ENCODE measurements at places on chromosomes 1 and 21. TPM values are rescaled to one million over a fixed set of nuclear protein-coding genes. Genes with fewer than 3 reads are reported as not detected.
A peak's percentile ranks its signal among the peaks of the same experiment; 100 is the strongest.

Gene TDRD10
- total RNA-seq, result not detected

Gene SLAMF9
- not detected for total RNA-seq

Gene LMX1A
- not detected for total RNA-seq

Gene KLHDC8A
- total RNA-seq, result not detected

Gene AVPR1B
- total RNA-seq, result not detected

Gene CFAP126
- total RNA-seq, result not detected

Gene LHX8
- total RNA-seq, result not detected

Gene GBP1
- total RNA-seq, result 16.7 TPM

Gene ANGPTL1
- 6.6 TPM for total RNA-seq

Gene DOP1B
- total RNA-seq, result 25.8 TPM

Gene WNT3A
- not detected for total RNA-seq

Gene TNFAIP8L2
- not detected for total RNA-seq

Gene SYPL2
- 1.7 TPM for total RNA-seq

Gene WNT9A
- total RNA-seq, result 0.99 TPM

Gene ATPAF1
- 53.5 TPM for total RNA-seq

Gene ASTN1
- 0.16 TPM for total RNA-seq

Gene LCE2C
- not detected for total RNA-seq

Gene HAPLN2
- total RNA-seq, result not detected

Gene TNFRSF9
- under 0.01 TPM for total RNA-seq

Gene SLC22A15
- total RNA-seq, result 7.2 TPM

Gene ACKR1
- not detected for total RNA-seq

DNA sequence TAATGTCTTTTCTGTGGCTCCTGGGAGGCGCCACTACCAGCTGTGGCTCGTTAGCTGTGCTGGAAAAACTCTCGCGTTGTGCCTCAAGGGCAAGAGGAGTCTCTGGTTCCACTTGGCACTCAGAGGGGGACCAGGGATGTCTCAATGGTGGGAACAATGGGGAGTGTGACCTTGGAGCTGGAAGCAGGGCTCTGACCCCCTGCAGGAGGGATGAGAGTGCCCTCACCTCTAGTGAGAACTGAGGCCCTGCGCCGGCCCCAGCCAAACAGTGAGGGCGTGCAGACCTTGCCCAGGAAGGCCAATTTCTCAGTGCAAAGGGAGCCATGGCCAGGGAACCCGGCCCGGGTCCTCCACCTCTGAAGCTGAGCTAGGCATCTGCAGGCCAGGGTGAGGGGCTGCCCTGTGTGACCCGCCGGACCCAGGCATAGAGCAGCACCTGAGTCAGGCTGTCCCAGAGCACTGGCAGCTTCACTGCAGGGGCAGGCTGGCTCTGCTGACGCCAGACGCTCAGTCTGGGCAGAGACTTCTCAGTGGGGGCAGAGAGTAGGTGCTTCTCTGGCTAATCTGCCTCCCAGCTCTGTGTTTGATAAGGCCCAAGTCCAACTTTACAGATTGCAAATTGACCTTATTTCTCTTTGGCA is 1.8 kb downstream of the RD3 start:
- no peak for DNase-seq

GRCh38 chr1:111474106-111474505 is 322 bp downstream of the C1orf162 start:
- peak; percentile 31 for DNase-seq

DNA sequence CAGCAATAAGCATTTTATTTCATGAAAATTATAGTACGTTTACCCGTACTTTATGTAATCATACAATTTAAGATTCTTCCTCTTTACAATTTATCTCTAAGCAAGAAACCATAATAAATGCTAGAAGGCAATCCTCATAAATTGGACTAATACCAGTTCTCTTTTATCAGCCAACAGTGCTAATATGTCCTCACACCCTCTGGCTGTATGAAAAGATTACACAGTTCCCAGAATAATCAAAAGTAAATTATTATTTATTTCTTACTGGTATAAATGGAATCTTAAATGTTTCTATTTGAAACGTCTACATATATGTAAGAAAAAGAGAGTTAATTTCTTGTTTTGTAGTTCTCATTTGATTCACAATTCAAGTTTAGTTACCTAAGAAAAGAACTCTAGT is 3.1 kb upstream of the CDKN2C start:
- DNase-seq, result no peak

DNA sequence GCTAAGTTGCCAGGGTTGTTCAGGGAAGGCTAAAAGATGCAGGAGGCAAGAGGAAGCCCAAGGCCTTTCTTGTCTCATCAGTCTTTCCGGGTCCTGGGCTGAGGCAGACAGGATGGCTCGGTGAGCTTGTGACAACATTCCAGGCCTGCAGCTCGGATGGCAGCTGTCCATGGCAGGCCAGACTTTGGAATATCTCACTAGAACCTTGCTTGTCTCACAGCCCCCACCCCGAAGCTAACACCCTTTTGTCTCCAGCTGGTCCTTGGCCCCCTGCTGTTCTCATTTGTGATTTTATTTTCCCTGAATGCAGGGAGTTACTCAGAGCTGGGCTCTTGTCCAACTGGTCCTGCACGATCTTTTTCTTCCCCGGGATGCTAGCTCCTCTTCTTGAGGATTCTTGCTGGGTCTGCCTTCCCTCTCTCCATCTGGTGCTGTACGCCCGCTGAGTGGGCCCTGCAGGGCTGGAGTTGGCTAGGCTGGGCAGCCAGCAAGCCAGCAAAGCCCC is 477.2 kb upstream of the CAMK1G start:
- peak; percentile 52 for DNase-seq

- peak; percentile 24 for DNase-seq
Observed at GRCh38 chr1:111045033-111045722, 81.5 kb upstream of the LRIF1 start.

DNA sequence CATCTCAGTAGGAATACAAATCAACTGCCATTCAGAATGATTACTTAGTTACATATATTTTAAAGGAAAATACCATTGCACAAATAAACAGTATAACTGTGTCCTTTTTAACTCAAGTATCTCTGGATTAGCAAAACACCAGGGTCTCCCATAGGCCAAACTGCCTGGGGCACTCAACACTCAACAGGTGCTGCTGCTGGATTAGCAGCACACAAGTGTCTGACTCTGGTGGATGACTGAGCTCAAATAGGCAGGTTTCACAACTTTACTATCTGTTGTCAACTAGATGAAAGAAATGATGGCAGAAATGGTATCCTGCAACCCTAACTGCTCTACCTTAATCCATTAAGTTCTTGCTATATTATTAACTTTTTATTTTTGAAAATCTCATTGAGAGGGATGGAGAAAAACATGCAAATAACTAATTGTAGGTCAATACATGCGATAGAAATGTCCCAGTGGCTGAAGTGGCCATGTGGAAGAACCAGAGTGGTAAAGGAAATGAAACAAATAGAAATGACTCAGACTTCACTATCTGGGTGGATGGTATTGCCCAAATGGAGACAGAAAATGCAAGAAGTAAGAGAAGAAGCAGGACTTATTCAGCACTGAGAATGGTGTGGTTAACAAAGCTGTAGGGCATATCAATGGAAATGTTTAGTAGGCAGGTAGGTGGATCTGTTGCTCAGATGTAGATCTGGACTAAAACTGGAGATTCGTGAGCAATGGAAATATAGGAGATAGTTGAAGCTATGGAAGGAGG is 90.8 kb upstream of the CCDC190 start:
- DNase-seq, result peak; percentile 33

DNA sequence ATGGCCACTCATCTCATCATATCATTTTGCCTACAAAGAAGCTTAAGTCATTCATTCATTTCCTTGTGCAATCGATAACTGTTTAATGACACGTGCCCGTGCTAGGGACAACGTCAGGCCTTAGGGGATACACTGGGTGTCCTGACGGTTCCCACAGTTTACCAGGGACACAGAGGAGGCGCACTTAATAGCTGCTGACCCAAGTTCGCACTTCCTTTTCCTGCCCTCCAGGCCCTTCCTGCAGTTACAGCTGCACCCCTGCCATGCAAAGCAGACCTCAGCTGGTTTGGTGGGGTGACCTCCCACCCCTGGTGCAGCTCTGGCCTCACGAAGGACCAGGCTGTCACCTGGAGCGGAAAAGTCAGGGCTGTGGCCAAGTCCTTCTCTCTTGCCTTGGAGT is 4.2 kb downstream of the SPATA21 start:
- DNase-seq, result no peak

- no peak for DNase-seq
Observed at GRCh38 chr21:31556662-31557061, 102.8 kb upstream of the SOD1 start.

GRCh38 chr1:231419738-231420298 is 2.3 kb downstream of the EGLN1 start:
- DNase-seq, result no peak

GRCh38 chr1:24465099-24465498 is 37.5 kb upstream of the RCAN3 start:
- no peak for DNase-seq

DNA sequence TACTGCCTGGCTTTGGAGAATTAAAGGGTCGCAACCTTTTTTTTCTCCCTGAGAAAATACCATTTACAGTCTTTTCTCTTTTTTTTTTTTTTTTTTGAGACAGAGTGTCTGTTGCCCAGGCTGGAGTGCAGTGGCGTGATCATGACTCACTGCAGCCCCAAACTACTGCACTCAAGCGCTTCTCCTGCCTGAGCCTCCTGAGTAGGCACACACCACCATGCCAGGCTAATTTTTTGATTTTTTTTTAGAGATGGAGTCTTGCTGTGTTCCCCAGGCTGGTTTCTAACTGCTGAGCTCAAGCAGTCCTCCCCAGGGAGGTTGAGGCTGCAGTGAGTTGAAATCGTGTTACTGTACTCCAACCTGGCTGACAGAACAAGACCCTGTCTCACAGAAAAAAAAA is 24.6 kb downstream of the UBE4B start:
- DNase-seq, result peak; percentile 58

DNA sequence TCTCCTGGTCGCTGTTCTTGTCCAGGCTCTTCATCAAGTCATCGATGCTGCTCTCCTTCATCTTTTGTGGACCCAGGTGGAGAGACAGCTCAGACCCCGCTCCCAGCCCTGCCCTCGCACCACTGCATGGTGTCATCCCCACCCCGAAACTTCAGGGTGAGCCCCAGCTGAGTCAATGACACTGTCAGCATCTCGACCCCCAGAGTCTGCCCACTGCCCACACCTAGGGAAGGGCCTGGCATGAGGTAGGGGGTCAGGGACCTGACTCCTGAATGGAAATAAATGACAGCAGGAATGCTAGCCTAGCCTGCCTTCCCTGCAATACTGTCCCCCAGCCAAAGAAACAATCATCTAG is 1.6 kb upstream of the S100A6 start:
- DNase-seq, result no peak

DNA sequence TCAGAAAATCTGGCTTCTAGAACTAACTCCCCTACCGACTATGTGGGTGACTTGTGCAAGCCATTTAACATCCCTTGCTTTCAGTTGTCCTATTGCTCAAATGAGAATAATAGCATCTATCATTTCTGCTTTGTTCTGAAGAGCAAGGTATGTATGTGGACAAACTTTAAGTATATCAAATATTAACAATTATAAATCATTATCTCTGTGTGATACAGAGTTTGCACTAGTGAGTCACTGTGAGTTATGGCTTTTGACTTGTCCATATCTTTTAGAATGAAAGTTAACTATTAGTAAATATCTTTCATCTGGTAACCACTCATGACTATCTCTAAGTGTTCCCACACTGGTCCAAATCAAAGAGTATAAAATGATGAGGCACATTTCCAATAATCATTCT is 812.9 kb upstream of the ADGRL2 start:
- no peak for DNase-seq

GRCh38 chr21:32329776-32330175 is 31.1 kb downstream of the MRAP start:
- DNase-seq, result no peak

- DNase-seq, result no peak
Observed at GRCh38 chr1:83693427-83694126, 305.4 kb downstream of the TTLL7 start.

GRCh38 chr1:243438146-243438545 is 182.3 kb downstream of the SDCCAG8 start:
- no peak for DNase-seq

- DNase-seq, result no peak
Observed at GRCh38 chr1:53398091-53398490, 61.1 kb upstream of the DMRTB1 start.

GRCh38 chr21:44637018-44637850 is at the start of gene KRTAP10-10:
TSS of gene KRTAP10-10 (plus strand) at chr21:44637356. CDS start at chr21:44637418, 62 bp downstream.
- DNase-seq, result no peak

GRCh38 chr21:44550807-44551206 is 498 bp downstream of the KRTAP10-2 start:
- no peak for DNase-seq

DNA sequence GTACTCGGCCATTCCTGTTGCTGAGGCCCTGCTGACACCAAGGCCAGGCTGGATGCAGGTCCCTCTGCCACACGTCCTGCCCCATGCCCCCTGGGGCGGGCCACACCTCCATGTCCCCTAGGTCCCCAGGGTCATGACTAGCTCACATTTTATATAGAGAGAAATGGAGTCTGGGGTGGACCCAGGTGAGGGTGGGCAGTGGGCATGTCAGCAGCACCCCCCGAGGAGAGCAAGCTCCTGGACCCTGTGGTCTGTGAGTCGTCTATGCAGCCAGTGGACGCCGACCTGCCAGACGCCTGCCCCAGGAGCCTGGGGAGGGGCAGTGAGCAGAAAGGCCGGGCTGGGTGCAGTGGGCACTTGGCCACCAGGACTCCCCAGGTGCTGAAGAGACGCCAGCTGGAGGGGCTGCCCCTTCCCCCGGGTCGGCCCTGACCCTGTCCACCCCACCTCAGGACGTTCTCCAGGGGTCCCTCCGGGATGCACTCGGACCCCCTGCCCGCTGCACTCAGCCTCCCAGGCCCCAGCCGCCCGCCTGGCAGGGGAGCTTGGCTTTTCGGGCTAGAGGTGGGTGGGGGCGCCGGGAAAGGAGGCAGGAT is 15.9 kb downstream of the SAMD11 start:
- DNase-seq, result no peak

DNA sequence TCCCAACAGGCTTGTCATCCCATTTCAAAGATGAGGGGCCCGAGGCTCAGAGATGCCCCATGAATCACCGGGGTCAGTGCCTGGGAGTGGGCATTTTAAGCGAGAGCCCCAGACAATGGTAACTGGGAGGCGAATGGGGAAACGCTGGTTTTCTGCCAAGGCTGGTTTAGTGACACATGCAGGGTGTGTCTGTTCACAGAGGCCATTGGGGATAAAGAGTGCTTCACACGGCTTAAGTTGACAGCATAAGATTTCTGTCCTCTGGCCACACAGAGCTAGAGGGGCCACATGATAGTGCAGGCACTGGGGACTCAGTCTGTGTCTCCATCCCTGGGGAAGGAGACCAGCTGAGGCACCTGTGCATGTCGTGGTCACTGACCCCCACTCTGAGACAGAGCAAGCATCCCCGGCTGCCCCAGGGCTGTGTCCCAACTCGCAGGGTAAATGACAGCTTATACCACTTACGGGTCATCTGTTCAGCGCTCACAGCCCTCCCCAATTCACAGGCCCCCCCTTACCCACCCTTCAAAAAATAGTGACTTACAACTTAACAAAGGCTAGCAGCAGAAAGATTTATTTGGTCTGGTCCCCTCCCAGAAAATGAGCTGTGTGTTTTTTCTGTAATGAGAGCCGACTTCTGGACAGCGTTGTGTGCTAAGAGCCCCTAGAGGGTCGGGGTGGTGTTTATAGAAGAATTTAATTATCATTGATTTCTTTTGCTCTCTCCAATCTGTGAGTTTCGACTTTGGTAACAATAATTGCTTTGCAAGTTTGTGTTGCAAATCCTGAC is 34.9 kb upstream of the ARHGEF16 start:
- DNase-seq, result peak; percentile 53

- peak; percentile 59 for DNase-seq
Observed at GRCh38 chr1:164712131-164713036, 153.4 kb downstream of the PBX1 start.

- no peak for DNase-seq
Observed at GRCh38 chr1:162327144-162327787, 49.4 kb downstream of the SPATA46 start.

Measured in fibroblast of the aortic adventitia (primary cell).